Jurkat, Clone E6-1 (cell line): ENCODE measurements at places on chromosomes 1 and 21.

- DNase-seq = no peak
These were observed 2.6 kb downstream of the ITGB2 start for GRCh38 chr21:44918107-44918470.

DNA sequence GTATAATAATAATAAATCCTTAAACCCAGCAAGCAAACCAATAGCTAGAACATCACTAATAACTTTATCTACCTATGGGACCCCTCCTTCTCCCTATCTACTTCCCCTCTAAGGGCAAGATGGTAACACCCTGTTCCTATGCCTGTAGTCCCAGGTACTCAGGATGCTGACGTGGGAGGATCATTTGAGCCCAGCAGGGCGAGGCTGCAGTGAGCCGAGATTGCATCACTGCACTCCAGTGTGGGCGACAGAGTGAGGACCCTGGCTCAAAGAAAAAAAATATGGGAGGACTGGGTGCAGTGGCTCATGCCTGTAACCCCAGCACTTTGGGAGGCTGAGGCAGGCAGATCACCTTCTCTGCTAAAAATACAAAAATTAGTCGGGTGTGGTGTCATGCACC is 143.1 kb upstream of the SLC45A1 start:
- no peak for DNase-seq

GRCh38 chr21:39666681-39667315 is 54.1 kb downstream of the B3GALT5 start:
- no peak for DNase-seq

- no peak for DNase-seq
These were observed 496.3 kb downstream of the KIF26B start for GRCh38 chr1:245651093-245651492.

GRCh38 chr1:84930831-84931230 is 37.8 kb upstream of the LPAR3 start:
- no peak for DNase-seq
